ENCODE measurements at places on chromosomes 3 and 15.

DNA sequence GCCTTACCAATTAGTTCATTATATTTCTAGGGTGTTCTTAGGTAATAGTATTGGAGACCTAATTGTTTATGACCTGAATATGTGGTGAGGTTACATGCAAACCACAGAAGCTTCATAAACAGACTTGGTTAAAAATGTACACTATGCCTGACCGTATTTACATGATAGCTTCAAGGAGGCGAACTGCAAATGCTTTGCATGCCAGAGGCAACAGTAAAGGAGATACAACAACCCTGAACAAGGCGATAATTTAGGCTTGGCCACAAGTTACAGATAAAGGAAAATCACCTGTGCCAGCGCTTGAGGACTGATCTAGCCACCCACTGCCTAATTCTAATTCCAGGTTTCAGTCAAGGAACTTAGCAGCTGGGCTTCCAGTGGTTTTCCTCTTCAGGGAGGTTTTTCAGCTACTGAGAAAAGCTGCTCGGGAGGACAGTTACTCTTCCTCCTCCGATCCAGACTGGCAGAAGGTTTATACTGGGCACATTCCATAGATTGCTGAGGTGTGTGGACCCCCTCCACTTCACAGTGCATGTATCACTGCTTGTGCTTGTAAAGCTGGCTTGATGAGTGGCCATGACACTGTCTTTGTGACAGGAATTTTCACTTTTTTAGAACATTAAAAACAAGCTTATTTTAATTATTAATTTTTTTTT lies 95.6 kb downstream of the DHX36 start:
- no peak for DNase-seq

DNA sequence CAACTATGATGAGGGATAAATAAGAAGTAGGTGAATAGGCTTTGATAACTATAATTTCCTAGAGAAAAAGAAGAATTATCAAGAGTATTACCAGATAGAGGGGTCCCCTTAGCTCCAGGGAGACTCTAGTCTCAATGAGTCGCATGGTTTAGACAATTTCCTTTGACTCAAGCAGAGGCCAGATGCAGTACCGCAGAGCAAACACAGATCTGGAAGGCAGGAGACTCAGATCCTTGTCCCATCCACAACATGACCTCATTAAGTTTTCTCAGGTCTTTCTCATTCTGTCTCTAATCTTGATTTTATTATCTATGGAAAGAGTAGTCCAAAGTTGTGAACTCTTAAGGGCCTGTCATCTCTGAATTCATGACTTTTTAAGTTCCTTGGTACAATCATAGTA lies 987.9 kb downstream of the NTRK3 start:
- no peak for DNase-seq

GRCh38 chr15:68818769-68819494 lies 1.8 kb downstream of the ANP32A start:
- no peak for DNase-seq

DNA sequence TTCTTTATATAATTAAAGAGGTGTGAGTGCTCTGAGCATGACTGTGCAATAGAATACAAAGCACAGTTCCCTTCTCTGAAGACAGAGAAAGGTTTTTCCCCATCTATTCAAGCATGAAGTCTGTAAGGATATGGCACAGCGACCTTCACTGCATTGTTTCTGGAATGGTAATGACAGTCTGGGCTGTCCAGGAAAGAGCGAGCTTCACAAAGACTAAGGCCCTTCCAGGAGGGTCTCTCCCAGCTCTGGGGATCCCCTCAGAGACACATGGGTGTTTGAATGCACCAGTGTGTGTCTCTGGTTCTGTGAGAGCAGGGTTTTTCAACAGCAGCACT lies 179.9 kb upstream of the NR2E3 start:
- DNase-seq: no peak

- no peak for DNase-seq
Measured at GRCh38 chr15:76936671-76937070, 5.1 kb downstream of the RCN2 start.

GRCh38 chr3:49471856-49472495 lies 1.9 kb downstream of the DAG1 start:
- no peak for DNase-seq

DNA sequence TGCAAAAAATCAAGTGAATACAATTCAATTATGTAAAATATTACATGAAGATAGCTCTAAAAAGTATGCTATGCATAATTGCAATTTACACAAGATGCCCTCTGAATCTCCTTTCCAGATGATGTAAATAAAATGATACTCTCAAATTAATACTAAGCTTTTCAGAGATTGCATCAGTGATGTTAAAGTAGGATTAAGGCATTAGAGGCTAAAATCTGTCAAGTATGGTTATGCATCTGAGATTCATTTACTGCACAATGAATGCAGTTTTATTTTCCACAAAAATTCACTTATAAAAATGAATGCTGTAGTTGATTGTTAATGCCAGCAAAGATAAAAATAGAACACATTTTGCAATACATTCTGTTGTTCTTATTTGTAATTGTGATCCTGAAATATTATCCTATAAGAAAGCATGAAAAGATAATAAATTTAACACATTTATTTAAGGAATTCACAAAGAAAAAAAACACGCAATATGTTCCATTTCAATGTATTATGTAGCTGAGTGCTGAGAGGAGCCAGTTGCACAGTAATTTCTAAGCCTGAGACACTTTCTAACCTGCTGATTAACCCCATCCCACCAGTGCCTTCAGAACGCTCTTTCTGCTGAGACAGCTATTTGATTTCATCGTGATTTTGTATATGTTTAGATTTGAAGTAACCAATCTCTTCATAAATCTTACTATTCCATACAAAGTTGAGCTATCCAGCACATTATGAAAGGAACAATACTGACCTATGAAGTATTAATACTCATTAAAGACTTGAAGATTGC lies 224.4 kb downstream of the CADM2 start:
- DNase-seq: no peak

DNA sequence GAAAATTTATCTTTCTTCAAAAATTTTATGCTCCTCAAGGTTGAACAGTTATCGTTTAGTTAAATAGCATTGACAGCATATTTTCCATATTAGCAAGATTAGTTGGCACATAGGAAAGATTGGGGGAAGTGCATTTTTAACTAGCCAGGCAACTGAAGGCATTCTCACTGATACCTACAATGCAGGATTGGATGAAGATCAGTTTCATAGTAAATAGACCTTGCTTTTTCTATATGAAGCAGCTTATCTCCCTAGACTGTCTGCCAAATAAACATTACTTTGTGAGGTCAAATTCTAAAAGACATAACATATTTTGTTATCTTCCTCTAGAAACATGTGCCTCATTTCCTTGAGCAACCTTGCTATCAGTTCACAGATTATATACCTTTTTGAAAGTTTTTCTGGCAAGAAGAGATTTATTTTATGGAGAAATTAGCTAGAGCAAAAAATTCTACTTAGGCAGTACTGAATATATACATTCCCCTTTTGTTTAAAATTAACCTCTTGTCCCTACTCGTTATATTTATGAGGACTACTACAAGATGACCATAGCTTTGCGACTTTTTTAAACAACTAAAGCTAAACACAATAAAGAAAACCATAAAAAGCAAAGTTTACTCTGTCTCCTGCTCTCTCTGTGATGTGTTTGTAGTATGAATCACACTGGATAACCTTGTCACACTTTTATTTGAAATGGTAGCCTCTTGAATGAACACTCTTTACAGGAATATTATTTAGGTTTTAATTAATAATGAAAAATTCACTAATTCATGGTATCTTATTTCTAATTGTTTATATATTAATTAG lies 654.9 kb upstream of the TBL1XR1 start:
- DNase-seq: no peak

GRCh38 chr15:25912035-25912434 lies 48.9 kb upstream of the ATP10A start:
- DNase-seq: no peak

DNA sequence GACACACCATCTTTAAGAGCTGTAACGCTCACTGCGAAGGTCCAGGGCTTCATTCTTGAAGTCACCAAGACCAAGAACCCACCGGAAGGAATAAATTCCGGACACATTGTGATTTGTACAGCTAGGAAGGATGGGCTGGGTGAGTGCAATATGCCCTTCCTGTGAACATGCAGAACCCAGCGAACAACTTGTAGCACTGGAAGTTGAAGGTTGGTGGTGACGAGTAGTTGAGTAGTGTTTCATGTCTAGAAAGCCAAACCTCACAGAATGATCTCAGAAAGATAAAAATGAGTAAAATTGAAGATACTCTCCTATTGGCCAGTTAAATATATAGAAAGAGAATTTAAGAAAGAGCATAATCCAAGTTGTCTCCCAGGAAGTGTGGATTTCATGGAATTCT lies 462.2 kb upstream of the CFAP20DC start:
- DNase-seq: no peak

DNA sequence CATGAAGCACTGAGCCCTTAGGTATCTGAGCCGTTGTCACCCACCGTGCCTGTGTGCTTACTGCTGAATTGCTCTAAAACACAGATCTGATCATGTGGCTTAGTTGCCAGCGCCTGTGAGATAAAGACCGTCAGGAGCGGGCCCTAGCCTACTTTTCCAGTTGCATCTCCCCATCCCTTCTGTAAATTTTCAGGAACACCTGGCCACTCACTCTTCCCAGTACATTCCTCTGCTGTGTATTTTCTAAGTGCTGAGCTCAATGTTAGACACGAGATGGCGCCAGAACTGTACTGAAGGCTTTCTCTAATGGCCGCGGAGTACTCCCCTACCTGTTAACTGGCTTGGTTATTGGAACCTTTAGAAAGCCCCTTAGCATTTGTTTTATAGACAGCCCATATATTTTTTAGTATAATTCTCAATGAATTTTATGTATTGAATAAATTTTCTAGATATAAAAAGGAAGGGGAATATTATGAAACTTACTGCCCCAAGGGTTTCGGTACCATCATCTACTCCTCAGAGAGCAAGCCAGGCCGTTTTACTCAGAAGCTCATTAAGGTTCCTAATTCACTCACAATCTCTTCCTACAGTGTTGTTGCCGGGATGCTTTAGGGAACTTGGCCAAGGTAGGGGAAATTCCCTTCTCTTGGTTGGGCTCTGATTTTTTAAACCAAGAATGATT lies 16.7 kb upstream of the WNT7A start:
- DNase-seq: no peak

GRCh38 chr15:101054991-101055390 lies 135.8 kb downstream of the LRRK1 start:
- no peak for DNase-seq

GRCh38 chr3:54123776-54124196 lies 1.4 kb downstream of the CACNA2D3 start:
- DNase-seq: no peak

- no peak for DNase-seq
Measured at GRCh38 chr3:179464323-179465092, 13.2 kb upstream of the GNB4 start.

DNA sequence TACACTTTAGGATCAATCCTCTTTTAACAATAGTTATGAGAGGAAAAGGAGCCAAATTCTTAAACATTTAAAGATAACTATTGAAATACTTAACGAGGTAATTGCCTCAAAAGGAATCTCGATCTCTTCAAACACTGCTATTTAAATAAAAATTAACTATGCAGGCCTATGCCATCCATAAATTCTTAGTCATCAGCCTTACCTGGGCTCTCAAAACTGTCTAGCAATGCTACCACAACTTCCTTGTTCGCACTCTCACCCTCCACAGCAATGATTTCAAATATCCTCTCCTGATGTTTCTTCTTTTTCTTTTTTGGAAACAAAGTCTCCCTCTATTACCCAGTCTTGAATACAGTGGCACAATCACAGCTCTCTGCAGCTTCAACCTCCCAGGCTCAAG lies 12.3 kb downstream of the ETFA start:
- DNase-seq: no peak

DNA sequence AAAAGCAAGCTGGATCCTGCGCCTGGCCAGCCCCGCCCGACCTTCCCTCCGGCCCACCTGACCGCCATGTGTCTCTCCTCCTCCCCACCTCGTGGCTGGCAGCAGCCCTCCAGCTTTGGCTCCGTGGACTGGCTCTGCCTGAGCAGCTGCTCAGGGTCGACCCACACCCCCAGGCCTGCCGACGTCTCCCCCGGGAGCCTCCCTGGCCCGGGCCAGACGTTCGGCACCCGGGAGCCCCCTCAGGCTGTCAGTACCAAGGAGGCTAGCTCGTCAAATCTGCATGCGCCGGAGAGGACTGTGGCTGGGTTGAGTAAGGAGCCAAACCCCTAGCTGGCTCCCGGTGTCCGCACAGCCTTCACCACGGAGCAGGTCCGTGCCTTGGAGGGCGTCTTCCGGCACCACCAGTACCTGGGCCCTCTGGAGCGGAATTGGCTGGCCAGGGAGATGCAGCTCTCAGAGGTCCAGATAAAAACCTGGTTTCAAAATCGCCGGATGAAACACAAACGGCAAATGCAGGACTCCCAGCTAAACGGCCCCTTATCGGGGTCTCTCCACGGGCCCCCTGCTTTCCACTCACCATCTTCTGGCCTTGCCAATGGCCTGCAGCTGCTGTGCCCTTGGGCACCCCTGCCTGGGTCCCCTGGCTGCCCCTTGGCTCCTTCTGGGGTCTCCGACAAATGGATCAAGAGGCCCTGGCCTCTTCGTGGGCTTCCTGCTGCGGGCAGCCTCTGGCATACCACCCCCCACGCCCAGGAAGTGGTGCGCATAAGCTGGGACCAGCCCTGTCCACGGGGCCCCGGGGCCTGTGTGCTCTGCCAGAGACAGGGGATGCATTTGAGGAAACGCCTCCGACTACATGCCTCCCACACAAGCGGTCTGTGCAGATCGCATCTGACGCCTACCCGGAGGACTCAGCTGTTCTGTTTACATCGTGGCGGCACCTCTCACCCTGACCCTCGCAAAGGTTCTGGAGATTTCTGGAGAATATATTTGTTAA lies 345.0 kb downstream of the ZNF385D start:
- DNase-seq: no peak

DNA sequence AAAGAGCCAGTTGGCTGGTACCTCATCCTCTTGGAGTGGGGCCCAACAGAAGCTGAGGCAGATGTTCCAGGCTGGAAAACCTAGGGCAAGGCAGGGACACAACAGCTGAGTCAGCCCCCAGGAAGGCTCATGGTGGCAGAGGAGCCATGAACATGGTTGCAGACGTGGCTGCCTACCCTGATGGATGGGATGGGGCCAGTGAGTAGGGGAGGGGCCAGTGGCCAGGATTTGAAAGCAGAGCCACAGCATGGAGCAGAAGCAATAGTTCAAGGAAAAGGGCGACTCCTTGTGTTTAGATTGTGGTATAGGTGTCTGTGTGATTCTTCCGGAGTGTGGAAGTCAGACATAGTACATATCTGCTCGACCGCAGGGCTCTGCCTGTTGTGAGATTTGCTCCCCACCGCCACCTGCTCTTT lies 24.2 kb downstream of the PXYLP1 start:
- DNase-seq: no peak

GRCh38 chr3:143100451-143100850 lies 19.1 kb upstream of the CHST2 start:
- no peak for DNase-seq

DNA sequence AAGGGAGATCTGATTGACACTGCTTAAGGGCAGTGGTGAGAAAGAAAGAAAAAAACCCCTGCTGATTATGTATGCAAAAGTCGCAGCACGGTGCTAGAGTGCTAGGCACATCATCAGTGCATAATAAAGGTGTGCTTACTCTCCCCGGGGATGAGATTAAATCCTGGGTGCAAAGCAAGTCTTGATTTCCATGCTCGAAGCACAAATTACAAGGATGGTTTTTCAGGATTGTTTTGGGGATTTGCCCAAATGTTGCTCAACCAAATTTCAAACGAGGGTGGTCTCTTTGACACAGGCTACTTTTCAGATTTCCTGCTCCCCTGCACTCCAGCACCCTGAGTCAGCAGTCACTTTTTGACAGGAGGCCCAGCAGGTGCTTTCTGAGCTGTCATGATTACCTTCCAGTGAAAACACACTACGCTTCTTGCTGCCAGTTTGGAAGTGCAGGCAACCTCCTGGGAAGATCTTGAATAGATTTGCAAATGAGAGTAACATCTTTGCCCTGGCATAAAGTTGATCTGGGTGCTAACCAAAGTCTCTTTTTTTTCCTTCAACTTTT lies 167.5 kb upstream of the TRIM42 start:
- DNase-seq: no peak

Data from chondrocyte (in vitro differentiated cells).